ENCODE measurements at places on chromosomes 2 and 18.

- no peak for DNase-seq
Measured at GRCh38 chr2:234423884-234424283, 73.0 kb downstream of the ARL4C start.

DNA sequence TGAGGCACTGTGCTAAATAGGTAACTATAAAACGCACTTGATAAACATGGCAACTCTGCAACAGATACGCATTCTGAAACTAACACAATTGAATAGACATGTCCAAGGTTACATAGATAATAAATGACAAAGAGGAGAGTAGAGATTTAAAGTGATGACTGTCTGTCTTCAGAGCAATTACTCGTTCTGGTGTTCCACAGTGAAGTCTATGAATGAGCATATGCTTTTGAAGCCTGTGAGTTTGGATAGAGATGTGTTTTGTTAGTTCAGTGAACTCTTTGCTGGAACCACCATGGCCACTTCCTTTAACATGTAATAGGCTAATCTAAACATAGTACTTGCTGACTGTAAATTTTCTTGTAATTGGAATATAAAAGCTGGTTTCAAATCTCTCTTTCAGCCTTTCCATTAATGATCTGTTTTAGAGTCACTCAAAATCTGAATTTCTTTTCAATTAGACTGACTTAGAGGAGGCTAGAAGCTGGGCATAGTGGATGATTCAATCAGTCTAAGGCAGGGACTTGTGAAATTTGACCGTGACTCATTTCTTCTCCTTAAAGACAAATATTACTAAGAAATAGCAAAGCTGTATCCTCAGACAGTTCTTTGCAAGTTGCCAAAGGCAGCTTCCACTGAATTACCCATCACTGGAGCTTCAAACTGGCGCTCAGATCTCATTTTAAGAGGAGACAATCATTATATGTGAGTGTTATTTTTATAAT lies 1130.1 kb upstream of the CELF4 start:
- no peak for DNase-seq

DNA sequence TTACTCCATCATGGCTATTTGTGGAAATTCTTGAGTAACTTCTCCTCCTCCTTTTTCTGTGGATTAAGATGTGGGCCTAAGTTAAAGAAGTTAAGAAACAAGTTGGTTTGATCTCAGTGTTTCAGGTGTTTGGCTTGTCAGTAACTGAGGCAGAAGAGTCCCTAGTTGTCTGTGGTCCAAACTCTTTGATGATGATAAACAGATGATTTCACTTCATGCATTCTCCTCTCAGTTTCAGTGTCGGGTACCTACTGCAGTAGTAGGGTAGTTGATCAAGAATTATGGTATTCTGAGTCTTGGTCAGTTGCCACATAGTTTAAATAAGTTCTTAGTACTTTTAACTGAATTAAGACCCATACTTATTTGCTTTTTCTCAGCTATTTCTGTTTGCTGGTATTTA lies 85.6 kb downstream of the NCOA1 start:
- peak; percentile 17 for DNase-seq

DNA sequence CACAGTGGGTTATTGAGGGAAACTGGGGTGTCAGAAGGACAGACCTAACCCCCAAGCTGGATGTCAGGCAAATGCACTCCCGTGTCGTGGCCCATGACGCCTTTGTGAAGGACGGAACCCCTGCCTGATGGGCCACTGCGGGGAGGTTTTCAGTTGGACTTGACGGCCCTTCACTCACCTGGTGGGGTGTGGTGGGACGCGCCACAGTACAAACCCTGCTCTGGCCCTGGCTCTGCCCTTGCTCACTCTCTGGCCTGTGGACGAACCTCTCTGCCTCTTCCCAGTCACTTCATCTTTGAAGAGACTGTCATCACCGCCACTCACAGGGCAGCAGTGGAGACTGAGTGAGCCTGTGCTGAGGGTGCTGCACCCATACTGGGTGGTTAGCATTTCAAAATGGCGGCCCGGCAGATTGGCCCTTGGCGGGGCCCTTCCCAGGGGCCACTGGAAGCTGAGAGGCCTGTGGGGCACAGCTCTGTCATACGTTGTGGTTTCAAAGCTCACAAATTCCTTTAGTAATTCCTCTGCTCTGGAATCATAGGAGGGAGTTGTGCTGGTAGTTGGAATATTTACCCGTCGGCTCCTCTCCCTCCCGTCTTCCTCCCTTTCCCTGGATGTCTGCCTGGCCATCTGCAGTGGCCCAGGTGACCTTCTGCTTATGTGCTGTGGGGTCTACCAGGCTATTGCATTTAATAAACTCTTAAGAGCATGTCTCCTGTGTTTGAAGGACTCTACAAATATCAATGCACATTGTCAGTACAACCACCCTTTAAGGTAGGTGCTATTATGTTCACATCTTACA lies 200.6 kb downstream of the CTIF start:
- DNase-seq = no peak

GRCh38 chr2:19871836-19872235 lies 29.9 kb downstream of the TTC32 start:
- DNase-seq = no peak

DNA sequence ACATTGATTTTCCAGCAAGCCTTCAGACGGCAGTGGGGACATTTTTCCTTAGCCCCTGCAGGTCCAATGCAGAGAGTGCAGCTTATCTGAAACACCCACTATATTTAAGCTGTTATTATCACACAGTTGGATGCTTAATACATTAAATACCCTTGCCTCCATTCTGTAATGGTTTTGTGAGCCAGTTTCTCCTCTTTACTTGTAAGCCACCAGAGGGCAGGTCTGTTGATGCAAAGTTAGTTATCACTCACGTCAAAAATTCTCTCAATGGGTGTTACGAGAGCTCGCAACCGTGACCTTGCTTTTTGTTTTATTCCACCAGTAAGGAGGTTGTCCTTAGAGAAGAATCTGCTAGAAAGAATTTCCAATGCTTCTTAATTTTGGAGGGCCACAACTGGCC lies 189.8 kb downstream of the INSIG2 start:
- DNase-seq = no peak

DNA sequence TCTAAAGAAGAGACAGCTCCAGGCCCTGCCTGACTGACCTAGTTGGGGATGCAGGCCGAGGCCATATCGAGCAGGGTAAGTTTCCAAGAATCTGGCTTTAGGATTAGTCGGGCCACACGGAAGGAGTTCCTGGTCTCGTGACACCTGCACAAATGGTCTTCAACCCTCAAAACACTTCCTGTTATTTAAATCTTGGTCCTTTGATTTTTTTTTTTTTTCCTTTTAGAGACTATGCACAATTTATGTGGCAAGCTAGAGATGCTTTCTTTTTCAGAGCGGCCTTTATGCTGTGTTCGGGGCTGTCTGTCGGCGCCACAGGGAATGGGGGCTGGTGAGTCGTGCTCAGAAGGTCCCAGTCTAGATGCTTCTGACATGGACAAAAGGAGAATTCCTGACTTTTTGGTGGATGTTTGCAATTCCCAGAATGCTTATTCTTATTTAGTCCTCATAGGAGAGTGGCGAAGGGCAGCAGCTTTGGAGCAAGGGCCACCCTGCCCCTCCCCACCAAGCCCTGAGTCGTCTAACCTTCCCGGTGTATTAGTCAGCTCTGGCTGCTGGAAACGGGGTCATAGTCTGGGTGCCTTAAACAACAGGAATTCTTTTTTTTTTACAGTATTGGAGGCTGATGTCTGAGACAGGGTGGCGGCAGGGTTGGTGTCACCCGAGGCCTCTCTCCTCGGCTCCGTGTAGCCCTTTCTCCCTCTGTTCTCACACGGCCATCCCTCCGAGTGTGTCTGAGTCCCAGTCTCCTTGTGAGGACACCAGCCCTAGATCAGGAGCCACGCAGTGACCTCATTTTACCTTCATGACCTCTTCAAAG lies 27.4 kb downstream of the HPCAL1 start:
- no peak for DNase-seq

DNA sequence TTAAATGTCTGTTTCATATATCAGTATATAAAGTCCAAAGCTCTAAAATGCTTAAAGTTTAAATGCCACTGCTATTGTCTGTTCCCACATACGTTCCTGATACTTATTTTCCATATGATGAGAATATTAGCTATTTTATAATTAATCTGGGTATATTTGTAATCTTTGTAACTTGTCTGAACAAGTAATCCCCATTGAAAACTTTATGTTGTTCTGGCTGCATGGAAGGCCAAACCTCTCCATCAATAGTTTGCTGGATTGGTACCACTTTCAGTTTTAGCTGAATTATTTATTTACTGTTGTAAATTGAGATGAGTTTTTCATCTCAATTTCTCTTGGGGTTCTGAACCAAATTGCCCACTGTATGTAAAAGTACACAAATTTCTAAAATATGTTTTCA lies 1.5 kb downstream of the MBD5 start:
- DNase-seq = no peak

- DNase-seq = peak; percentile 48
Measured at GRCh38 chr18:11751341-11752115, 62.5 kb downstream of the GNAL start.

DNA sequence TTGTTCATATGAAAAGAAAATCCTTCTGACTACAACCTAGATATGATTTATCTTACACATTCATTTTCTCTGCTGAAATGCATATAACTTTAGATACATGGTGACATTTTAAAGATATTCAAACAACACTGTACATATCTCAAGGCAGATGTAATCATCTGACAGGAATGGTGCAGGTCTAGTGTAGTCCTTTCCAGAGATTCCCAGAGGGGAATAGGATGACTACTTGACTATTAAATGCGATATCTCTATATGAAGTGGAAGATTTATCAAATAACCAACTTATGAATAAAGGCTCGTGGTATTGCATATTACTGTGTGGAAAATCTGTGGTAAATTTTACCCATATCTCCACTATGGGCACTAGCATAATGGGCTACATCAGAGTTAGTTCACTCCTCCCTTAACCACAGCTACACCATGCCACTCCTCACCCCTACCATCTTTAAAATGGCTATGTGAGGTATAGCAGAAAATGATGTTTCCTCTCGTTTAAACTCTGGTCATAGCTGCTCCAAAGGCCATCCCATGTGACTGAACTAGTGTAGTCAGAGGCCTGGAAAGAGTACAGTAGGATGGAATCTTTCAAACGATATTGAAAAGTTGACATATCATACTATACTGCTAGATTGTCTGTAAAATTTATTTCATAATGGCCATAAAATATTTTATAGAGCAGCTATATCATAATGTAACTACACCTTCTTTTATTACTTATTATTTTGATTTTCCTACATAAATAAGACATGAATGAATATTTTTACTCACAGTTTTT lies 9.1 kb upstream of the ITPRID2 start:
- no peak for DNase-seq

DNA sequence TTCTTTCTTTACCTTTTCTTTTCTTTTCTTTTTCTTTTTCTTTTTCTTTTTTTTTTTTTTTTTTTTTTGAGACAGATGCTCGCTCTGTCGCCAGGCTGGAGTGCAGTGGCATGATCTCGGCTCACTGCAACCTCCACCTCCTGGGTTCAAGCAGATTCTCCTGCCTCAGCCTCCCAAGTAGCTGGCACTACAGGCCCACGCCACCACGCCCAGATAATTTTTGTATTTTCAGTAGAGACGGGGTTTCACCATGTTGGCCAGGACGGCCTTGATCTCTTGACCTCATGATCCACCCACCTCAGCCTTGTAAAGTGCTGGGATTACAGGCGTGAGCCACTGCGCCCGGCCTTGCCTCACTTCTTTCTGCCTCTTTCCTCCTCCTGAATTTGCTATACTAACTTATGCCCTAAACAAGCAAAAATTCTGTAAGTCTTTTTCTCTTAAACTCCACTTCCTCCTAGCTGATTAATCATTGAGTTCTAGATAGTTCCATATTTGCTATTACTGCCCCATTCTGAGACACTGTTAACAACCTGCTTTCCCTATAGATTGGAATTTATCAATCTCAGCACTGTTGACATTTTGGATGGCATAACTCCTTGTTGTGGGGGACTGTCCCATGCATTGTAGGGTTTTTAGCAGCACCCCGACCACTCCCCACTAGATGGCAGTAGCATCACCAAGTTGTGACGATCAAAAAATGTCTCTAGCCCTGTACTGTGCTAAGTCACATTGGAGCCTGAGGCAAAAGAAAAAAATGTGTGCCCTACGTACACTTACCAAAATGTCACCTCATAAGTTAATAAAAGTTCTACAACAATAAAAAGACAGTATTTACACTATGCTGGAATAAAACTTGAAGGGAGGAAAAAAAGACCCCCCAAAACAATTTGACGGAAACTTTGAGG lies 16.4 kb upstream of the THADA start:
- DNase-seq = peak; percentile 57

Data from GM20000 (cell line).